ENCODE measurements at places on chromosomes 6 and 20.

- no peak for DNase-seq
These were observed 1574.9 kb downstream of the HACE1 start for GRCh38 chr6:103284835-103285234.

DNA sequence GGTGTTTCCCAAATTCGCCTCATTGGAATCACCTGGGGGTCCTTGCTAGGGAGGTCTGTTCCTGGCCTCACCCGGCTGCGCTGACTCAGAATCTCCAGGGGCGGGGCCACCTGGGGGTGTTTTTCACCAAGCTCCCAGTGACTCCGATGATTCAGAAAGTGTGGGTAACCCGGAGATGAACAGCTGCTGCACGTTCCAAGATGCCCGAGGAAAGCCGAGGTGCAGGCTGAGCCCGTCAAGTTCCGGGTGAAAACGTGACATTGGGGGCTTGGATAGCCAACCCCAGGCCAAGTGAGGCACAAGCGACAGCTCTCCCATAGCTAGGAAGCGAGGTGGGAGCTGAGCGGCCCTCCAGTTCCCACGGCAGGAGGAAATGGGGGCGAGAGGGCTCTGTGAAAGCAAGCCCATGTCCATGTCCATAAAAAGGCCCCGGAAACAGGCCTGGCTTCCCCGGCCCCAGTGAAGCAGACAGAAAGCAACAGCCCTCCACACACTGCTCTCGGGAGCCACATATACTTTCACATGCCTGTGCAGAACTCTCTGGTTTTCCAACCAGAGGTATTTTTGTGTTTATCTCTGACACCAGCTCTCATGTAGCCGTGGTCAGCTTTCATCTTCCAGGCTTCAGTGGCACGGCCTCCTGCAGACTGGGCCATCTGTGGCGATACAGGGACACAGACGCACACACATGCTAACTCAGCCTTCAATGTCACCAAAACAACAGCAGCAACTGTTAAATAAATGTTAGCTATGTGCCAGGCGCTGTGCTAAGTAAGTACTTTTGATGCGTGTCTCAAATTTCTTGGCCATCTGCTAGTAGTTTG lies 90.7 kb upstream of the CCDC28A start:
- no peak for DNase-seq

- no peak for DNase-seq
These were observed 6.1 kb downstream of the TRIM10 start for GRCh38 chr6:30154709-30155519.

- DNase-seq = no peak
These were observed 80.7 kb downstream of the ANKRD60 start for GRCh38 chr20:58147628-58148370.

GRCh38 chr6:28335040-28335563 lies 846 bp downstream of the ZSCAN31 start:
- no peak for DNase-seq

DNA sequence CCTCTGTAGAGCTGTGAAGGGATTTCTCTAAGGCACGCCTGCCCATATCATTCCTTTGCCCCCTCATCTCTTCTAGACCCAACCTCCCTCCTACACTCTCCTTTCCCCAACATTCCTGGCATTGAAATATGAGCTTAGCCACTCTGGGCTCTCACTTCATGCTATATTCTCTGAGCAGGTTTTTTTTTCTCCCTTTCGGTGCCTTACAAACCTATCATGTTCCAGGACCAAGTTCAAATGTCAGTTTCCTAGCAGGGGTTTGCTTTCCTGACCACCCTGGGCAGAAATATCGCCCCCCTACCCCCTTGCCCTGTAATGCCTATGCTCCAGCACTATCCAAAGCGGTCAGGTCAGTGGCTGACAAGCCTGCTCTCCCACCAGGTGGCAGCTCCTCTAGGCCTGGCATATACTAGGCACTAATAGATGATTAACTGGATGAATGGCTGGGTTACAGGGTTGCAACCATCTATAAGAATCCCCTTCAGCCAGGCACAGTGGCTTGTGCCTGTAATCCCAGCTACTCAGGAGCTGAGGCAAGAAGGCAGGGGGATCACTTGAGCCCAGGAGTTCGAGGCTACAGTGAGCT lies 25.7 kb upstream of the AAR2 start:
- DNase-seq = no peak

Measured in activated CD4-positive, alpha-beta T cell treated with anti-CD3 and anti-CD28 coated beads, Interleukin-2, amount 50 U/mL, for 4 hours (primary cell).